ENCODE measurements at places on chromosomes 1 and 21.

GRCh38 chr21:32256251-32256650 lies 22.6 kb downstream of the MIS18A start:
- DNase-seq = no peak

DNA sequence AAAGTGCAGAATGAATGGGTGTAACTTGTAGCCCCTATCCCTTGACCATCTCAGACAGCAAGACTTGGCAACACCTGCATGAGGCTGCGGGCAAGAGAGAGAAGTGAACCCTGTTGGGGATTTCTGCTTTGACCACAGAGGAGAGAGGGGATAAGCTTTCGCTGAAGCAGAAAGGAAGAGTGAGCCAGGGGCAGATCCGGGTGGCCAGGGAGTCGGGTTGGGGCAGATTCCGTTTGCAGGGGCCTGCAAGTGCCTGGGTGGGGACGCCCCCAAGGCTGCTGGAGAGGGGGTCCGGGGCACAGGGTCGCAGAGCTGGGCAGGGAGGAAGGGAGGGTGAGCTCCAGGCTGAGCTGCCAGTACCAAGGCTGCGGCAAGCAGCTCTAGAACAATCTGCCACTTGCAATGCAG lies 25.3 kb upstream of the PIK3CD start:
- no peak for DNase-seq

GRCh38 chr1:157960773-157961172 lies 32.7 kb upstream of the KIRREL1 start:
- DNase-seq = no peak

DNA sequence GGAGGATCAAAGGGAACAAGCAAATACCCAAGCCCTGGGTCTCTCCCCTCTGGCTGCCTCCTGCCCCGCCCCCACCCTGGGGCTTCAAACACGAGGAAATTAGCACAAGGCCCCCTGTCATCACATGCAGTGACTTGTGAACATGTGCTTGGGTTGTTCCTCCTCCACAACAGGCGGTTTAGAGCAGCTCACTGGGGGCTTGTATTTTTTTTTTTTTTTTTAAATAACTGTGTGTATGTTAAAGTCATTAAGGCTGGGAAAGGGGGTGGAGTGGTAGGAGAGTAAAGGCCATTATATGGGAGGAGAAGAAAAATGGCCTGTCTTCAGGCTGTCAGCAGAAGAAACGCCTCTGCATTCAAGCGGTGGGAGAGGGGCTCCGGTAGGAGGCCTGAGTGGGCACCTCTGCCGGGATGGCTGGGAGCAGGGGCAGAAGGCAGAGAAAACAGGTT lies 64.2 kb downstream of the PLXNA2 start:
- no peak for DNase-seq

DNA sequence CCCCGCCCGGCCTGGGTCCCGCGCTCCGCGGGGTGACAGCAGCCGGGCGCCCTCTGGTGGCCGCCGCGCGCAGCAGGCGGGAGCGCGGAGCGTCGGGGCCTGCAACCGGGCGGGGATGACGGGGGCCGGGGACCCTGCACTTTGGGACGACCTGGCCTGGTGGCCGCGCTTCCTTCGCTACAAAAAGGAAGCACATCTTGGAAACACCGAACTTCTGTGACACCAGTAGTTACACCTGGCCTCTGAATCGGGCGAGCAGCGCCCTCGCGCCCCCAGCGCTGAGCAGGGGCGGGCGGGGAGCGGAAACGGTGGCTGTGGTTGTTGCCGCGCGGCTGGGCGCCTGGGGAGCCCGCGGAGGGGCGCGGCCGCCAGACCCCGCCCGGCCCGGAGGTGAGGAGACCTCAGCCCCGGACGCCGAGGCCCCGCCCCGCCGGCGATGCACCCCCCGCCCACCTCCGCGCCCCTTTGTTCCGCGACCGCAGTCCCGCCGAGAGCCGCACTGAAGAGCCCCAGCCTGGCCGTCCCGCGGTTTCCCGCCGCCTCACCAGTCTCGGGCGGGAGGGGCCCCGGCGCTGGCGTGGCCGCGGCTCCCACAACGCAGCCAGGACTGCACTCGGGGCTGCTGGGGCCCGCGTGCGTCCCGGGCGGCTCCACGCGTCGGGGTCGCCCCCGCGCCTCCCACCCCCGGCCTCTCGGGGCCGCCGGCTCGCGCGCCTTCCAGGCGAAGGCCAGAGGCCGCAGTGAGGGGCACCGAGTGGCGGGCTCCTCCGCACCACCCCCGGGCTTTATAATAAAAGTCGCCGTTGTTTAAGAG lies 59.3 kb downstream of the H3-3A start:
- DNase-seq = peak; percentile 51

- DNase-seq = no peak
These were observed 15.2 kb downstream of the PLPPR4 start for GRCh38 chr1:99279525-99279924.

- DNase-seq = no peak
These were observed 9.9 kb downstream of the TTC3 start for GRCh38 chr21:37082856-37083528.

- no peak for DNase-seq
These were observed 249.8 kb downstream of the NRIP1 start for GRCh38 chr21:14814991-14815390.

DNA sequence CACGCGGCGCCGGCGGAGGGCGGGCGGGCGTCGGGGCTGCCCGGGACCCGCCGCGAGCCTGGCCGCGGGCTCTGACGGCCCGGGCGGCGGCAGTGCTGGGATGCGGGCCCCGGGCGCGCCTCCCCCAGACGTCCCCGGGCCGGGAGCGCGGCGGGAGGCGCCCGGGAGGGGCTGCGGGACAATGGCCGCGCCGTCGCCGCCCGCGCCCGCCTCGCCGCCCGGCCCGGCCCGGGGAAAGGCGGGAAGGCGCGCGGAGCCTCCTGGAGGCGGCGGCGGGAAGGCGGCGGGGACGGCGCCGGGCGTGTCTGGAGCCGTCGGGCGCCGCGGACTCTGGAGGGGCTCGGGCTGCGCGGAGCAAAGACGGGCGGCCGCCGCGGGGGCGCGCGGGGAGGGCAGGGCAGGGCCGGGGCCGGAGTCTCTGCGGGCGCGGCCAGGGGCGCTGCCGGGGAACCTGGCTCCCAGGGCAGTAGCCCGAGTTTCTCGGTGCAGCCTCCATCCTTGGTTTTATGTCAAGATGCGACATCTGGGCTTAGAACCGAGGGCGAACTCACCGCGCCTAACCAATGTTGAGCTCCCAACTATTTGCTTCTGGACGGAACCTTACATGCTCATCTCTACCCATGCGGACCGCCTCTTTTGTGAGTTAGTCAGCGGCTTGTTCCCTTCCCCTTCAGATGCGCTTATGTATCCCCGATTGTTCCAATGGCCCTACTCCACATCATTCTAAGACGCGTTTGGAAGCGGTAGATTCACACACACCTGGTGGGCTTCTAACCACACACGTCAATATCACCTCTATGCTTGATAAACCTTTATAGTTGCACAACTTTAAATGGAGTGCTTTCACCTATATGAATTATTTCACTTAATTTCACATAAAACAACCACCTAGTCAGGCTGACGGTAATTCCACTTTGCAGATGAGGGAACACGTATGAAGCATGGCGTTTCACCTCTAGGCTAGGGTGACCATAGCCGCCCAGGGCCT lies 651 bp downstream of the ZBTB8A start:
- no peak for DNase-seq

GRCh38 chr21:25871566-25871965 lies 136.8 kb downstream of the GABPA start:
- DNase-seq = no peak

DNA sequence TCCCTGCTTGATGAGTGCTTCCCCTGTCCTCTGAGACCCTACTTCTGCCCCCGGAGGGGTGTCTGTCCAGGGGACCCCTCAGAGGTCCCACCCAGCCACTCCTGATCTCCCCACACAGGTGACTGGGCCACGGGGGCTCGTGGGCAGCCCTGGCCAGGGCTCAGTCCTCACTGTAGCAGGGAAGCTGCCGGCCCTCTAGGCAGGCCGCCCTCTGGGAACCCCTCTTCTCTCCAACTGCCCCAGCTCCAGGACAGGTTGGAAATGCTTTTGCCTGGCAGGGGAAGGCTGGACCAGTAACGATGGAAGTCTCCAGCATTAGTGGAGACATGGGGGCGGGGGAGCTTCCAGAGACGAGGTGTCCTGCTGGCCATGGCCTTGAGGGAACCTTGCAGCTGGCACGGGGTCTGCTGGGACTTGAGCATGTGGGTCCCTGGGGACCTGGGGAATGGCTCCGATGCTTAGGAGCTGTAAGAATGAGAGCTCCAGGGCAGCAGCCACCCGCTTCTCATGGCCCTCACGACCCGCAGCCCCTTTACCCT lies 3.1 kb upstream of the FNDC10 start:
- DNase-seq = no peak

DNA sequence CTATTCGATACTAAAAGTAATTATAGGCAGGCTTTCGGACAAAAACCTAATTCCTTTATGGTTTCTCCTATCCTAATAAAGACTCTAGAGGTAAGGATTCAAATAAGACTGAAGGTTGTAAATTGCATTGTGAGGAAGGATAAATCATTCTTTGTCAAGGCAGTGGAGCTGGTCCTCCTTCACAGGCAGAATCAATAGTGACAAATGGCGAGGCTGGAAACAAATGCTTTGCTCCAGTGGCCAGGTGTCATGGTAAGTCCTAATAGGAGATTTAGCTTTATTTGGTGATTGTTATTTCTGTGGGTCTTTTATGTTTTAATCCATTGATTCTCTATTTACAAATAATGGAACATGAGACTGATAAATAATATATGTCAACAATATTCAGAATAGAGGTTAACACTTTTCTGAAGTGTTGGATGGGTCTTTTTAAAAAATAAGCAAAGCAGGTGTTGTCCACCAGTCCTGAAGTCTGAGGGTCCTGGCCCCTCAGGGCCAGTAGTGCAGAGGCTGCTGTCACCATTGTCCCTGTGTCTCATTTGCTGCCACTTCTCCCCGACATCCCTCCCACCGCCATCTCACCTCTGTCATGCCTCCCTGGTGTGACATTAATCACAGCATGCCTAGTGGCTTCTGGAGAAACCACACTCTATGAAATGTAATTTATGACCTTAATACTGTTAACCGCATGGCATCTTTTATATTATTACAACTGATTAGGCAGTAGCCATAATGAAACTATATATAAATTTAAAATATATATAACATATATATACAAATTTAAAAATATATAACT lies 120.9 kb upstream of the MAGI3 start:
- DNase-seq = no peak

GRCh38 chr1:117392771-117393170 lies 25.5 kb downstream of the MAN1A2 start:
- DNase-seq = no peak

DNA sequence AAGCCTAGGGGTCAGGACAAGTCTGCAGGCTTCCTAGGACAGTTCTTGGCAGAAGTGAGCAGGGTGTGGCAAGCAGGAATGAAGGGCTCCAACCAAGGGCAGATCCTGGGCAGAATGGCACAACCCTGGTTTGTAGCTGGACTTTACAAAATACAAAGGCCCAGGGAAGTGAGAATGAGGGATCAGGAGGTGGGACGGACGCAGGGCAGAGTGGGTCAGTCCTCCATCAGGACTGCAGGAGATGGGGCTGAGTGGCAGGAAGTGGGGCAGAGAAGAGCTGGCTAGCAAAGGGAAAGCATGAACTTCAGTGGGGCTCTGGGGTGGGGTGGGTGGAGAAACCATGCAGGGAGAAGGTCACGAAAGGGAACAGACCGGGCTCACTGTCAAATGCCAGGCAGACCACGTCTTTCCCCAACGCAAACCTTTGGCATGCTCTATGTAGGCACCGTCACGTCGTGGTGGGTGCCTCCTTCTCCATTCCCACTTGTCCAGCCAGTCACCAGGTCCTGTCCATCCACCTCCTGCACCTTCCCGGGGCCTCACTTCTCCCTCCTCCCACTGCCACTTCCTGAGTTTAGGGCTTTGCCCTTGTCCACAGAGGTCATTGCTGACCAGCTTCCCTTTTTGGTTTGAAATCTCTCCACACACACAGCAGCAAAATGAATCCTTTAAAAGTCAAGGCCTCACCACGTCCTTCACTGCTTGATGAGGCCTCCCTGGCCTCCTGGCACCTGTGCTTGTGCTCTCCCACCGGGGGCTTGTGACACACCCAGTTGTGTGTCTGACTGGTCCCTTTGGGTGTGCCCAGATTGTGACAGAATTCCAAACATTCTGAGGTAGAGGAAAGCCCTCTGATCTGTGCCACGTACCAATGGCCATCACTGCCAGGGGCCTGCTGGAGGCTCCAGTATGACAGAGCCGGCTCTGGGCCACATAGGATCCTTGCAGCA lies 8.7 kb upstream of the CLDN19 start:
- DNase-seq = no peak

- DNase-seq = no peak
These were observed 8.2 kb downstream of the TBX15 start for GRCh38 chr1:118979754-118980575.

GRCh38 chr21:33493756-33494155 lies 2.2 kb upstream of the DNAJC28 start:
- no peak for DNase-seq

DNA sequence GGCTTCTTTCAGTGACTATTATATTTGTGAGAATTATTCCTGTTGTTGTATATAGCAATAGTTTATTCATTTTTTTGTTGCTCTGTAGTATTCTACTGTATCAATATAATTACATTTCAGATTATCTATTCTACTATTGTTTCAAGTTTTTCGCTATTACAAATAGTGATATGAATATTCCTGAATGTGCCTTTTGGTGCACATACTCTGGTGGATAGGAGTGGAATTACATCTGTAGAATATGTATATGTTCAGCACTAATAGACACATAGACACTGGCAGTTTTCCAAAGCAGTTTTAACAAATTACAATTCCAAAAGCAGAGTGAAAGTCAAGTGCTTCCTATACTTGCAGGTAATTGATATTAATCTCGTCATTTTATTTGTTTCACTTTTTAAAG lies 696.2 kb upstream of the PRMT6 start:
- DNase-seq = no peak

DNA sequence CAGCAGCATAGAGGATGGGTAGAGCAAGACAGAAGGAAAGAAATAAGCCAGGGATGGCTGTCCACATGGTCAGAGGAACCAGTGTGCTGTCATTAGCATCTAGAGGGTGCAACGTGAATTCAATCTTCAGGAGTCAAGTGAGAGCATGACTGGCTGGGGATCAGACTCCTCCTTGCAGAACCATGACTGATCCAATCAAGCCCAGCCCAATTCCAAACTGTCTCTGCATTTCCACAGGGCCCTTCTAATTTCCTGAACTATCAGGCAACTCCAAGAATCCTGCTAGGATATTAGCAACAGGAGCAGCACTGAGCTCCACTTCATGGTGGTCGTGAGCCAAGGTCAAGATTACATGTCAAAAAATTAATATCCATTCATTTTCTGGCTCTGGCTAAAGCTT lies 166.8 kb upstream of the CAMK1G start:
- DNase-seq = no peak

All from HL-60 (cell line).